Pulmonary artery endothelial cell (primary cell): ENCODE measurements at places on chromosomes 2 and 18. TPM values are rescaled to one million over a fixed set of nuclear protein-coding genes. Genes with fewer than 3 reads are reported as not detected.

KCNIP3 gene
- total RNA-seq: 0.33 and 0.35 TPM in 2 replicates

RGPD4 gene
- total RNA-seq: under 0.01 TPM in 1 of 2 replicates, not detected in the other

DNA sequence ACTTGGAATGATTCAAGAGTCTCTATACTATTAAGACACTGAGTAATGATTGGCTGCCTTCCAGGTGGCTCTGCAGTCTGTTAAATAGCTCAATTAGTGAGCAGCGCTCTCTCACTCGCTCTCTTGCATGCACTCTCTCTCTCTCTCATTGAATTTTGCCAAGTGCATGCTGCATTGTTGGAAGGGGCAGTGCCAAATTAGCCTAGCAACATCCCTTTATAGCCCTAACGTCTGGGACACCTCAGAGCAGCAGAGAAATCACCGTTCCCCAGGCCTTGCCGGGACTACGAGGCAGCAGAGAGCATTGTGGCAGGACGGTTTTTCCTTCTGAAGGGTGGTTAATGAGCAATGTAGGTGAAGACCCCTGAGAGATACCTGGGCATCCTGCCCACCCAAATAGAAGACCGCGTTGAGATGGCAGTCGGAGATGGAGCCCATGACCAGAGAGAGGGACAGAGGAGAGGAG lies 447.6 kb upstream of the POU3F3 start:
- DNase-seq: no peak

DNA sequence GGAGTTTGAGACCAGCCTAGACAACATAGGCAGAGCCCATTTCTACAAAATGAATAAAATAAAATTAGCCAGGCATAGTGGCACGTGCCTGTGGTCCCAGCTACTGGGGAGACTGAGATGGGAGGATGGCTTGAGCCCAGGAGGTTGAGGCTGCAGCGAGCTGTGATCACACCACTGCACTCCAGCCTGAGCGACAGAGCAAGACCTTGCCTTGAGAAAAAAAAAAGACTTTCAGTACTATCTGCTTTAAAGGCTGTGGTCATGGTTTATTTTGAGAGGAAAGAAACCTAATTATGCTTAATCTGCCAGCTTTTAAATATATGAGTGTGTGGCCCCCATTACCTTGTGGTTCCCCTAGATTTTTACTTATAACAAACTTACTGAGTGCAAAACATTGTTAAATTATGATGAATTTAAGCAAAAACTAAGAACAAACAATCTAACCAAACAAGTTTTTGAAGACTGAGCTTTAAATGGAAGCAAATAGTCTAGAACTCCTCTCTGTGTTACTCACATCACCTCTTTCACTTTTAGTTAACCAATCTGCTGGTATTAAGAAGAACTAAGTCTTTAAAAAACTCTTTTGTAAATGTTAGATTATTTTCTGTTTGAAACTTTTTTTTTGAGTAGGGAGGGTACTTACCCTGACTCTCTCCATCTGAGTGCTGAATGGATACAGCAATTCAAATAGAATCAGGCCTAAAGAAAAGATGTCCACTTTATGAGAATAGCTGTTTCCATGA lies 65.4 kb downstream of the EIF2AK3 start:
- no peak for DNase-seq
